ENCODE measurements at places on chromosomes 5 and 9. TPM values are rescaled to one million over a fixed set of nuclear protein-coding genes. Genes with fewer than 3 reads are reported as not detected.

ARHGEF28 gene
- 0.05 TPM for total RNA-seq

GRCh38 chr9:136089697-136090045, 5.4 kb downstream of the NACC2 start:
- no peaks in the 10 kb centered on the region for H3K27me3 ChIP-seq
- peak; percentile 5 for DNase-seq
- H3K27ac ChIP-seq: no peak overlapping the region
- peaks cover 11% of the 10 kb centered on the region for H3K4me1 ChIP-seq

GRCh38 chr5:146564007-146564762, 48.2 kb upstream of the GPR151 start:
- peaks cover 5% of the 10 kb centered on the region for H3K4me1 ChIP-seq
- no peak for DNase-seq
- no peaks in the 10 kb centered on the region for H3K36me3 ChIP-seq

GRCh38 chr9:3032898-3033297, 189.0 kb upstream of the PUM3 start:
- no peaks in the 10 kb centered on the region for H3K36me3 ChIP-seq
- H3K4me3 ChIP-seq: no peak overlapping the region
- DNase-seq: no peak

DNA sequence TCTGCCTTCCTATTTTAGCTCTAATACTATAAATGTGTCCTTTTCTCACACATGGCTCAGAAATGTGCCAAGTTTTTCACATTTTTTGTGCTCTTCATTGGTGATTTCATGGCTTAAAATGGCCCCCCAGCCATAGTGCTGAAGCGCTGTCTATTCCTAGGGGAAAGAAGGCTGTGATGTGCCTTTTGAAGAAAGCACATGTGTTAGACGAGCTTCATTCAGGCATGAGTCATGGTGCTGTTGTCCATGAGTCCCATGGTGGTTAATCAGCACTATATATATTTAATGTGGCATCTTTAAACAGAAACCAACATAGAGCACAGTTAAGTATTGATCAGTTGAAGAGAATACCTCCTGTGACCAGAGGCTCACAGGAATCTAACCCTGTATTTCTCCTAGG, 55.8 kb downstream of the PDE8B start:
- peaks cover 6% of the 10 kb centered on the region for H3K27me3 ChIP-seq
- H3K27ac ChIP-seq: no peak overlapping the region
- DNase-seq: no peak
- no peaks in the 10 kb centered on the region for H3K4me1 ChIP-seq
- no peaks in the 10 kb centered on the region for H3K36me3 ChIP-seq

GRCh38 chr5:97644206-97644605, 461.2 kb upstream of the RIOK2 start:
- H3K4me3 ChIP-seq: no peak overlapping the region
- no peak for DNase-seq
- no peaks in the 10 kb centered on the region for H3K36me3 ChIP-seq
- H3K4me1 ChIP-seq: no peaks in the 10 kb centered on the region

- no peaks in the 10 kb centered on the region for H3K27me3 ChIP-seq
- peak overlapping the region; percentile 98 for H3K4me3 ChIP-seq
- peaks cover 46% of the 10 kb centered on the region for H3K4me1 ChIP-seq
- DNase-seq: no peak
- peaks cover 36% of the 10 kb centered on the region for H3K36me3 ChIP-seq
Observed at GRCh38 chr5:74766418-74766848, 484 bp downstream of the GFM2 start.

- no peak overlapping the region for H3K27ac ChIP-seq
- H3K27me3 ChIP-seq: no peaks in the 10 kb centered on the region
- no peak overlapping the region for H3K4me3 ChIP-seq
- H3K36me3 ChIP-seq: no peaks in the 10 kb centered on the region
- peaks cover 7% of the 10 kb centered on the region for H3K4me1 ChIP-seq
Observed at GRCh38 chr9:77712533-77713130, 64.5 kb upstream of the GNA14 start.

DNA sequence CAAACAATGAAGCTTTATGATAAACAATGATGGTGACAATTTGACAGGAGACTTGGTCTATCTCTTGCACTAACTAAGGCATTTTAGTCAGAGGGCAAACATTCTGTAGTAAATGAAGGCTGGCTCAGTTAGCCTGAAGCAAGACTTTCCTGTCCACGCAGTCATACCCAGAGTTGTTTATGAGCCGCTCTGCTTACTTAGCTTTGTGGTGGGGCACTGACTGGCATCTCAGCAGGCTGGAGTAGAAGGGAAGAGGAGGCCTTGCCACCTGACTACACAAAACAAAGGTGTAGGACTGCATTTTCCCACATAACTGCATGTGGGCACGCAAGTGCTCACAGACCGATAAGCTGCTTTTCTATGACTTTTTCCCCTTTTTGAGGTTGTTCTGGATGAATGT, 133.7 kb upstream of the EPB41L4A start:
- H3K27ac ChIP-seq: no peak overlapping the region
- H3K36me3 ChIP-seq: no peaks in the 10 kb centered on the region
- H3K27me3 ChIP-seq: peaks cover 4% of the 10 kb centered on the region

DNA sequence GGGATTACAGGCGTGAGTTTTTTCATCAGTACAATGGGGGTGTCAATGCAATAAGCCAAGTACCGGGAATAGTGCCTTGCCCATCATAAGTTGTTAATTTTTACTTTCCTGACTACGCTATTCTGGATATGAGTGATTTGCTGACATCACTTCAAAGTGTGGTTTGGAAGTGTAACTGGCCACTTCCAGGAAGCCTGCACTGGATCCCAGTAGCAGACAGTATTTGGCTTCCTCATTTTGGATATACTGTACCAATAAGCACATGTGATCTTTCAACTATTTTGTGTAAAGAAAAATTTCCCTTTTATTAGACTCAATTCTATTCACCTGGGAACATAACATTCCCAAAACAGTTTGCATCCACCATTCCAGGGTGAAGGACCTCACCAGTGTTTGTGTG, 417.7 kb upstream of the KLF4 start:
- H3K4me1 ChIP-seq: no peaks in the 10 kb centered on the region
- no peak overlapping the region for H3K4me3 ChIP-seq
- H3K27me3 ChIP-seq: no peaks in the 10 kb centered on the region
- no peak for DNase-seq
- no peak overlapping the region for H3K27ac ChIP-seq

- no peaks in the 10 kb centered on the region for H3K27me3 ChIP-seq
- no peaks in the 10 kb centered on the region for H3K36me3 ChIP-seq
- no peak overlapping the region for H3K27ac ChIP-seq
- DNase-seq: no peak
- H3K4me3 ChIP-seq: no peak overlapping the region
Observed at GRCh38 chr5:125575891-125576505, 829.6 kb upstream of the ZNF608 start.

ZFYVE16 gene
- total RNA-seq: 5.9 TPM

GRCh38 chr9:81787747-81788632, 98.6 kb upstream of the TLE1 start:
- H3K4me3 ChIP-seq: no peak overlapping the region
- H3K4me1 ChIP-seq: no peaks in the 10 kb centered on the region
- H3K36me3 ChIP-seq: no peaks in the 10 kb centered on the region
- H3K27ac ChIP-seq: no peak overlapping the region
- H3K27me3 ChIP-seq: no peaks in the 10 kb centered on the region
- no peak for DNase-seq

DNA sequence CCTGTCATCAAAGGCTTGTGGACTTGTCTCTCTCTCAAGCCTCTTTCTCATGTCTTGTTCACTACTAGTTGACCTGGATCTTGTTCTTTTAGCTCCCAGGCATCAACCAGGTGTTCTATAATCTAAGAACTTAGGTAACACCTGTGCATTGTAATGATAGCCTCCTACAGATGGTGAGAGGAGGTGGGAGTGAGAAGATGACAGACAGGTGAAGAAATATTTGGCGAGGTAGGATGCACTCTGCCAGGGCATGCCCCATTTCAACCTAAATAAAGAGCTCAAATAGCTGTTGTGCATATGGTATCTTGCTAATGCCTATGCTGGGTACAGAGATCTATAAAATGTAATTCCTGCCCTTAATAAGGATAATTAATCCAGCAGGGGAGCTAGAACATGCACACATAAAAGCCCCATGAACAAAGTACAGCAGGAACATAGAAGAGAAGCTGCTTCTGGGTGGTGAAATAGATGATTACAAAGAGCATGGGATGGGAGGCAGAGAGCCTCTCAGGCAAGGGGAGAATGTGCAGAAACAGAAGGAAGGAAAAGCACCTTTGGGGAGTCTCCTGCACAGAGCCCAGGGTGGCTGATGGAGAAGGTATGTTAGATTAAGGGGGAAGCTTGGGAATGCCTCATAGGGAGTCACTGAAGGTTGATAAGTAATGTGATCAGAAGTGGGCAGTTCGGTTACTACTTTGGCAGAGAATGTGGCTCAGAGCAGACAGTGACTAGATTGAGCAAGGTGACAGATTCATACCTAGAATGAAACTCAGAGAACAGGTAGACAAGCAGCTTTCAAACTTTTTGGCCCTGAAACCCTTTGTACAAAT, 28.0 kb upstream of the PLIN2 start:
- no peaks in the 10 kb centered on the region for H3K36me3 ChIP-seq
- no peaks in the 10 kb centered on the region for H3K27me3 ChIP-seq
- no peak overlapping the region for H3K27ac ChIP-seq
- peaks cover 37% of the 10 kb centered on the region for H3K4me1 ChIP-seq

DNA sequence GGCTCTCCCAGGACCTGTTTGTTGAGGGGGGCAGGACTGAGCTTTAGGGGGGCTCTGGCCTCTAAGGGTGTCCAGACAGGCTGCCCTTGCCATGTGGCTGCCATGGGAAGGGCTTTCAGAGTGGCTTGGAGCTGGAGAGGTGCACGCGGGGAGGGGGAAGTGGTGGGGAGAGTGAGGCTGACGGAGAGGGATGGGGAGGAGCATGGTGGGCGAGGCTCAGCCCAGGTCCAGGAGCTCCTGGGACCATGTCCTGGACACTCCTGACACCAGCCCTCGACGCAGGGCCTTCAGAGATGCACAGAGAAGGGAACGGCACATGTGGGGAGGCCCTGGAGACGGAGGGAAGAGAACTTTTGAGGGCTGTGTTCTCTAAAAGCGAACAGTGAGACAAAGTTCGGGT, 2.4 kb downstream of the SPAAR start:
- DNase-seq: no peak
- H3K36me3 ChIP-seq: no peaks in the 10 kb centered on the region
- H3K27ac ChIP-seq: no peak overlapping the region
- peaks cover 47% of the 10 kb centered on the region for H3K4me1 ChIP-seq
- no peak overlapping the region for H3K4me3 ChIP-seq
